ENCODE measurements at places on chromosomes 12 and 14.

- no peak for DNase-seq
These were observed 117.2 kb downstream of the PTPRO start for GRCh38 chr12:15439459-15439858.

GRCh38 chr14:45133683-45134050 lies 614 bp downstream of the FKBP3 start:
- no peak for DNase-seq

GRCh38 chr14:85124631-85125290 lies 405.2 kb upstream of the FLRT2 start:
- DNase-seq = no peak

- no peak for DNase-seq
These were observed 645 bp downstream of the FOXA1 start for GRCh38 chr14:37594238-37594970.

DNA sequence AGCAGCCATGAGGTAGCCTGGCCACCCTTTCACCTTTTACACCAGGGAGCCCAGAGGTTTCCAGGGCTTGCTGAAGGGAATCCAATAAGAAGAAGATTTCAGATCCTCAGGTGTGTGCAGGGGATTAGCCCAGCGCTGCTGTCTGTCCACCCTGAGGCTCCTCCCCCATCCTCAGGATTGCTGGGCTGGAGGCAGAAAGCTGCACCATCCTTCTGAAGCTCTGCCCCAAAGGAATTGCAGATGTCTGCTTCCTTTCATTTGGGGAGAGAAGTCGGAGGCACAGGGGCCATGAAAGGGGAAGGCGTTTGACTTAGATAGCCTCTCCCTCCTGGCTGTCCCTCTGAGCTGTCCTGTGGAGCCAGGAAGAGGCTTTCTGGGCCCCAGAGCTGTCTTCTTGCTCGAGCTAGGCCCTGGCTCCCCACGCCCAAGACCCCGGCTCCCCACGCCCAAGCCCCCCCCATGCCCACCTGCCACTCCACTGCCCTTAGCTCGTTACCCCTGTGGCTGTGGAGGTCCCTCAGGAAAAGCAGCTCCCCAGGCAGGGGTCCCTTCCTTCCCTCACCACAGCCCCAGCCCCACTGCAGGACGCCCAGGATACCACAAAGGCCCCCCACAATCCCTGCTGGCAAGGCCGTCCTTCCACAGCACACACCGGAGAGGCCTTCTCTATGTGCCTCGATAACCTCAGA lies 359.0 kb downstream of the CACNA1C start:
- no peak for DNase-seq

GRCh38 chr12:105723494-105723893 lies 393.0 kb downstream of the C12orf75 start:
- no peak for DNase-seq
